Uterus (tissue), 4 donors: ENCODE measurements at places on chromosomes 5 and 9.
A peak's percentile ranks its signal among the peaks of the same experiment; 100 is the strongest.

GRCh38 chr5:154131817-154132216 is 58.7 kb upstream of the GALNT10 start:
- DNase-seq, result no peak
- H3K4me3 ChIP-seq, result no peak overlapping the region
- no peaks in the 10 kb centered on the region for H3K27me3 ChIP-seq
- no peak overlapping the region for H3K27ac ChIP-seq
- H3K36me3 ChIP-seq, result no peaks in the 10 kb centered on the region

DNA sequence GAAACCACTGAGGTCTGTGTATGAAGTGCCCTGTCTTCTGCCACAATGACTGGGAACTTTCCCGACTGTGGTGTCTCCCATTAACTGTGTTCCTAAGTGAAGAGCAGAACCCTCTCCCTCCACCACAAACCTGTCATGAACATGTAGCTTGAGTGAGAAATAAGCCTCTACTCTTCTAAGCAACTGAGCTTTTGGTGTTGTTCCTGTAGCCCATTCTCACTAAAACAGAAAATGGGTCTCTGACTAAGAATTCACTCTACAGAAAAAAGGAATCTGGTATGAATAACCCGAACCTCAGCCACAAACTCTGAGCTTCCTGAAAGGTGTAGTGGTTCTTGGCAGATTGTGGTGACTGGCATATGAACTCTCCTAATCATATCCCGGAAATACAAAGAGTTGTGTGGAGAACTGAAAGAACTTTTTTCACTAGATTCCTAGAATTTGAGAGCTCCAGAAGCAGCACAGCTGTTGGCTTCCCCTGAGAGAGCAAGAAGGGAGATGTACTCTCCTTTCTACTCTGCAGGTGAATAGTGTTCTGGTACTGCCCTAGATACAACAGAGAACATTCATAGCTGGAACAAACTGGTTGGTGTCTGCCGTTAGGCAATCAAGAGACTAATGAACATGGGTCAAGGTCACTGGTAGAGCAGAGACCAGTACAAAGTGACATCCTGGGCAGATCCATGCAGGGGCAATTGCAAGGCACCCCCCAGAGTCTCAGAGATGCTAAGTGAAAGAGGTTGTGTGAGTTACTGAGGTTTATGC is 283.8 kb downstream of the PDE4D start:
- H3K36me3 ChIP-seq, result no peaks in the 10 kb centered on the region
- H3K4me1 ChIP-seq, result no peaks in the 10 kb centered on the region
- H3K27me3 ChIP-seq, result no peaks in the 10 kb centered on the region
- no peak overlapping the region for H3K27ac ChIP-seq

- peaks cover 7% of the 10 kb centered on the region for H3K4me1 ChIP-seq
- DNase-seq, result no peak
- H3K36me3 ChIP-seq, result no peaks in the 10 kb centered on the region
- no peak overlapping the region for H3K27ac ChIP-seq
- H3K27me3 ChIP-seq, result no peaks in the 10 kb centered on the region
Observed at GRCh38 chr9:35028341-35028740, 38.8 kb downstream of the DNAJB5 start.

- peaks cover 25% of the 10 kb centered on the region for H3K27me3 ChIP-seq
- H3K36me3 ChIP-seq, result no peaks in the 10 kb centered on the region
- peaks cover 3% of the 10 kb centered on the region for H3K4me1 ChIP-seq
- no peak overlapping the region for H3K4me3 ChIP-seq
- H3K27ac ChIP-seq, result no peak overlapping the region
- no peak for DNase-seq
Observed at GRCh38 chr5:88688984-88689667, 193.9 kb downstream of the MEF2C start.

DNA sequence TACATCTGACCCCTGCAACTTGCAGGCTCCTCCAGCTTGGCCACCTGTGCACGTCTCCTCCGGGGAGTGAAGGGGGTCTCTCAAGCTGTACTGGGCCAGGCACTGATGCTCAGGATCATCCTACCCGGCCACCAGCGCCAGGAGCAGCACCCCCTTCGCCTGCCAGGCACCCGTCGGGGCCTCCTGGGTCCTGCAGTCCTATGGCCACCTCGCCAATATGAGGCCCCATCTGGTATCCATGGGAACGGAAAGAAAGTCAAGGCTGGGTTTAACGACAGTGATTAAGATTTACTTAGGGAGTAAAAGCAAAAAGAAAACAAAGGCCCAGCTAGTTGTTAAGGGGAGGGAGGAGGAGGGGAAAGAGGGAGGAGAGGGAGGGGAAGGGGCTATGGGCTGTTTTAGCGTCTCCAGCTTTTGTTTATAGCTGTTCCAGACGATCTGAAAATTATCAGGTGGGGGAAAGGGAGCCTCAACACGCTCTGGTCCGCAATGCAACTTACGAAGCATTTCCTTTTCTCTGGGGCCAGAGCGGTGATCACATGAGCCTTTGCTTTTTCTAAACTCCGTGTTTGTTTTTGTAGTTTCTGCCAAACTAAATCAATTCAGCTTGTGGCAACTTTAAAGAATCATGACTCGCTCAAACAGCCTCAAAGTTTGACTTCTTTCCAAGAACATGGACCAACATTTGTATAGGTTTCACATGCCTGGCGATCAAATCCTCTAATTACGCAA is 132.4 kb downstream of the ROR2 start:
- peak overlapping the region; percentile 82 for H3K27ac ChIP-seq
- peak; percentile 39 for DNase-seq
- no peaks in the 10 kb centered on the region for H3K36me3 ChIP-seq
- no peak overlapping the region for H3K4me3 ChIP-seq
- H3K4me1 ChIP-seq, result no peaks in the 10 kb centered on the region

DNA sequence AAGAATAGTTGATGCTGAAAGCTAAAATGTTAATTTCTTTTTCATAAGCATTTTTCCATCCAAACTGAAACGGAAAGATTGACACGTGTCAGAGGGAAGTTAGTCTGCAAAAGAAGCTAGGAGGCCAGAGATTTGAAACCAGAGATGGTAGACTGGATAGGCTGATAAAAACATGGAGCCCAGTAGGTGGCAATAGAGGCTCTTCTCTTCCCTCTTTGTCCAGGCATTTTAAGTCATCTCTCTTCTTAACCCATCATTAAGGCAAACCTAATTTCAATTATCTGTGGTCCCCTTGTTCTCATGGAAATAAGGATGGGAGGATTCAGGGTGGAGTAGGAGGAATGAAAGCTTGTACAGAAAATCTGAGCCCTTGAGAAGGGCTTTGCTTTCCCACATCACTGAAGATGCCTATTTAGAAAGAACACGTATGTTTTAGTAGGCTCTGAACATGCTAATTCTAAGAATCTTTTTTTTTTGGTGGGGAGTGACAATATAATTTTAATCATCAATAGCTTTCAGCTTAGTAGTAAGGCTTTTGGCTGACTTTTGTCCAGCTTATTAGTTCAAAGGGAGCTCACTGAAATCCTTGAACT is 66.6 kb downstream of the ZNF474 start:
- no peaks in the 10 kb centered on the region for H3K36me3 ChIP-seq
- H3K4me3 ChIP-seq, result no peak overlapping the region
- H3K27ac ChIP-seq, result no peak overlapping the region

DNA sequence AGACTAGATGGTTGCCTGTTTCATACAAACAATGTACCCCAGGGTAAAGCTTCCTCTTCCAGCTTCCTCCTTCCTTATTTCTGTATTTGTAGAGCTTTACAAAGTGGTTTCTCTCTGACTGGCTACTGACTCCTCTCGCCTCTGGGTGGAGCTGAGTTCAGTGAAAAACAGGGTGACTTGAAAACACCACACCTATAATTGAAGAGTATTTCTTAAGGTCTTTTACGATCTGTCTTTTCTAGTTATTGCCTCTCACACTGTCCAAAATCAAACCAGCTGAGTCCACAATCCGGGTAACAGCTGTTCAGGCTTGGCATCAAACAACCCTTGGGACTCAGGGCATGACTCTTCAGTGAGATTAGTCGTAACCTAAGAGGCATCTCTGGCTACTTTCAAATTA is 200.4 kb downstream of the ARRDC3 start:
- H3K36me3 ChIP-seq, result no peaks in the 10 kb centered on the region
- no peaks in the 10 kb centered on the region for H3K27me3 ChIP-seq
- no peak overlapping the region for H3K4me3 ChIP-seq
- no peak overlapping the region for H3K27ac ChIP-seq
- no peak for DNase-seq
- H3K4me1 ChIP-seq, result no peaks in the 10 kb centered on the region

DNA sequence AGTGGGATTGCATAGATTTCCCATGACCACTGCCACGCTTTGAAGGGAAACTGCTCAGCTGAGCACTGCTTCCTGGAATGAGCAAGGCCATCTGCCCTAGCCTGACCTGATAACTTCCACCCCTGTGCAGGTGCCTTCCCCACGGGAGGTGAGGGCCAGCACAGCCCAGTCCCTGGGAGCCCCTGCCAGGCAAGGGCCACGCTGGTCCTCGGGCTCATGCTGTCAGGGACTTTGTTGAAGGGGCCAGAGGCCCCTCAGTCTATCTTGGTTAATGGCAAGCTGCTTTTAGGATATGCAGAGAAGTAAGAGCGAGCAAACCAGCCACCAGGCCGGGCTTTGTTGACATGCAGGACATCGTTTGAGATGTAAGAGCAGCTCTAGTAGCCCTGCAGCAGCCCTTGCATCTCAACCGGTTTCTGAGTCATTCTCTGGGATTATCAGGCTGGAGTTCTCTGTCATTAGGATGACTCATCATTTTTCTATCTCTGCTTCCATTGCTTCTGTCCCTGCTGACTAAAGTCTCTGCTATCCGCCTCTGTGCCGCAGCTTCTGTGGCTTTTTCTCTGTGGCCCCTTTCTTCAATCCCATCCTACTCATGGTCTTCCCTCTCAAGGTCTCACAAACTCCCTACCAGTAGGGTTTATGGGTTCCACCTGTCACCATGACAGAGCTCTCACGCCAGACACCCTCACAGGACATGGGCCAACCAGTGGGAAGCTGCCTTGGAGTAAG is 30.6 kb upstream of the IQGAP2 start:
- H3K36me3 ChIP-seq, result no peaks in the 10 kb centered on the region
- no peak overlapping the region for H3K27ac ChIP-seq
- no peaks in the 10 kb centered on the region for H3K4me1 ChIP-seq
- no peak for DNase-seq
- no peaks in the 10 kb centered on the region for H3K27me3 ChIP-seq
